Spinal cord (tissue), 10 donors: ENCODE measurements at places on chromosomes 5 and 9. TPM values are rescaled to one million over a fixed set of nuclear protein-coding genes. Genes with fewer than 3 reads are reported as not detected.

The HMMR gene
- 11.4 TPM for total RNA-seq

The COL5A1 gene
- total RNA-seq = 97.1 TPM

The EIF4EBP3 gene
- total RNA-seq = 0.40 TPM

The ZNF484 gene
- 29.5 TPM for total RNA-seq

The MLLT3 gene
- total RNA-seq = 42.3 TPM

- DNase-seq = no peak
Measured at GRCh38 chr5:136191304-136192014, 1.5 kb downstream of the SMIM32 start.

GRCh38 chr5:87752362-87752761 lies 339.6 kb upstream of the CCNH start:
- DNase-seq = no peak

DNA sequence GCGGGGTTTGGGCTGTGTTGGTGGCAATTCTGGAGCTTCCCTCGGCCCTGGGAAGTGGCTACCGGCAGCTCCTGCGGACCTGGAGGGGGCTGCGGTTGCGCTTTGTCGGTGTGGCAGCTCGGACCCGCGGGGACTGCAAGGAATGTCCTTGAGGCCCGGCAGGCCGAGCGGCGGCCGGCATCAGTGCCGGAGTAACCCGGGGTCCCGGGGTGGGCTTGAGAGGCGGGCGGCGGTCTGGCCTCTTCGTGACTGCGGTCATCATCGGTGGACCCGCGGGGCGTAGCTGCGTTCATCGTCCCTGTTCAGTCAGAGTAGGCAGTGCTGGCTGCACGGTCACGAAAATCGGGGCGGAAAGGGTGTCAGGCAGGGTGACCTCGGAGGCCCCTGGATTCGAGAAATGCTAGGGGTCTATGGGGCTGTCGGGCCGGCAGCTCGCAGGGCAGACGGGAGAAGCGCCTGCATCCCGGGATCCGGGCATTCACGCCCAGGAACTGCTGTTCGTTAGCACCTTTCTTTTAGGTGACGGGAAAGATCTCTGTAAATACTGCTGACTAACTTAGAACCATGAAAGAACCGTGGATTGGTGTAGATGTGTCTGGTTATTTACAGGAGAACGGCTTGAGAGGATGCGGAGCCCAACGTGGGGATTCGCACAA lies 474 bp downstream of the HMGCR start:
- DNase-seq = no peak

- DNase-seq = no peak
Measured at GRCh38 chr5:174560861-174561260, 163.5 kb upstream of the MSX2 start.

DNA sequence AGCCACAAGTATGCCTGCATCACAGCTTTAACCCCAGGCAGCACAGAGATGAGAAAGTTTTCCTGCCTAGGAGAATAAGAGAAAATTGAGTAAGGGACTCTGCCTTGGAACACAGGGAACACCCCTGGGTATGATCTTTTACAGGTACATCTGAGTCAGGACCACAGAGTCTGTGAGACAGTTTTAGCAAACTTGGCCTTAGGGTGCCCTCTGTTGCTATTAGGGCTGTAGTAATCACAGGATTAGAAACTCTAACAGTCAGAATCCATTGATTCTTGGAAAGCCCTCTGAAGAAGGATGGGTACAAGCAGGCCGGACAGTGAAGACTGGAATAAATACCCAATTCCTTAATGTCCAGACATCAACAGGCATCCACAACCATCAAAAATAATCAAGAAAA lies 989.5 kb upstream of the CDH9 start:
- no peak for DNase-seq
